Tibial artery (tissue), 4 donors: ENCODE measurements at places on chromosomes 2 and 18.

DNA sequence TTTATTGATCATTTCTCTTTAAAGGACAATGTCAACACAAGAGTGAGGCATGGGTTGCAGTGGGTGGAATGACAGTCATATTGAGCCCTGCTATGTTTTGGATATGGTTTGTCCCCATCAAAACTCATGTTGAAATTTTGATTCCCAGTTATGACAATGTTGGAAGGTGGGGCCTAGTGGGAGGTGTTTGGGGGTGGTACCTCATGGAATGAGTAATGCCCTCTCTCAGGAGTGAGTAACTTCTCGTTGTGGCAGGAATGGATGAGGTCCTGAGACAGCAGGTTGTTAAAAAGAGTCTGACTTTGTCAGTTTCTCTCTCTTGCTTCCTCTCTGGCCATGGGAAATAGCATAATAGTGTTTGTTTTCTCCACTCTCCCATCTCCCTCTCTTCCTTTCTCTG, 345.3 kb downstream of the DCC start:
- no peak for DNase-seq

GRCh38 chr2:168116448-168116847, 130.9 kb downstream of the STK39 start:
- no peak for DNase-seq

DNA sequence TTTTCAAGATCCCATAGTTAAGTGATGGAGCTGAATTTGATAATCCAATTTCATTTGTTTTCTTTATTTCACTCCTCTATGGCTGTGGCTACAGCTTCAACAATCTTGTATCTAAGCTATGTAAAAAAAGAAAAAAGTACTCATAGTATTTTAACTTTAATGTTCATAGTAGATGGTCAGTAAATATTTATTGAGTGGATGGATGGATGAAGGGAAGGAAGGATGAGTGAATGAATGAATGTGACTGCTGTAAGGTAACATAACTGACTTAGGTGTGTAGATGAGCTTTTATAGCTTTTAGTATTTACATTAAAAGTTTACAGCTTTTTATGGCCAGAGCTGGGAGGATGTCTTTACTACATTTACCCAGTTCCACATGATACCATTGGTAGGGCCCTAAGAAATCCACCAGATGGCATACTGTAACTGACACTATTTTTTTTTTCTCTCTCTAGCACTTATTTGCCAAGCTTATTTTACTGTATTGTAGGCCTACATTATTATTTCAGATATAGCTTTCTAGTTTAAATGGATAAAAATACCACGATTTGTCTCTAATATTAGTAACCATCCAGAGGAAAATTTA, 13.4 kb upstream of the HRH4 start:
- no peak for DNase-seq

- DNase-seq, result no peak
These were observed 1.2 kb downstream of the EPB41L3 start for GRCh38 chr18:5542515-5543035.

DNA sequence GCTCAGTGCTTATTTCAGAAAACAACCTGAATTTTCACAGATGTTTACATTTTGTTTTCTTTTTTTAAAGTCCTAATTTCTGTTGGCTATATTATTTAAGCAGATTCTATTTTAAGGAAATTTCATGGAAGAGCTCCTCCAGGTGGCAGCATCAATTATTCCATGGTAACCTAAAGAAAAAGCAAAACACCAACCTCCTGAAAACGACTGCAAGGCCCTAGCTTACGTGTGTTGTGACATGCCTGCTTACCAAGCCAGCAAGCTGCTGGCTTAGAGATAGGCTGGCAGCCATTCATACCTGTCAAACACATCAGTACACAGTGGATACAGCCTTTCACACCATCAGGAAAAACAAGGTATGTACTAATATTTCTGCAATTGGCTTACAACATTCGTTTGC, 64.9 kb downstream of the LPIN2 start:
- DNase-seq, result no peak

DNA sequence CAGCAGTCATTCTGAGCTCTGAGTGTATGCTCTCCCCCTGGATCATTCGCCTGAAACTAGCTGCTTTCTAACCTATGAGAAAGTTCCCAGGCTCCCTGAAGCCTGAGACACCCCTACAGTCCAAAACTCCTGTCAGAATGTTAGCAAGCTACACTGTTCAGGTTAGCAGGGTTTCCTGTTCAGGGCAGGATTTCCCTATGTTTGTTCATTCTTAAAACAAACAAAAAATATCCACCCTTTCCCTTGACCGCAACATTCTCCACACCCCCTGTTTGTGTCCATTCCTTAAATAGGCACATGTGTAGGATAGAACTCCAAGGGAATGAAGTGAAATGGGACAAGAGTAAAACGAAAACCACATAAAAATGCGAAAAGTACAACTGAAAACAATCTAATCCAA, 83.1 kb downstream of the KLF7 start:
- no peak for DNase-seq

GRCh38 chr2:199738727-199739412, 112.1 kb downstream of the FTCDNL1 start:
- no peak for DNase-seq

GRCh38 chr2:178109813-178110212, 2.4 kb upstream of the RBM45 start:
- no peak for DNase-seq

DNA sequence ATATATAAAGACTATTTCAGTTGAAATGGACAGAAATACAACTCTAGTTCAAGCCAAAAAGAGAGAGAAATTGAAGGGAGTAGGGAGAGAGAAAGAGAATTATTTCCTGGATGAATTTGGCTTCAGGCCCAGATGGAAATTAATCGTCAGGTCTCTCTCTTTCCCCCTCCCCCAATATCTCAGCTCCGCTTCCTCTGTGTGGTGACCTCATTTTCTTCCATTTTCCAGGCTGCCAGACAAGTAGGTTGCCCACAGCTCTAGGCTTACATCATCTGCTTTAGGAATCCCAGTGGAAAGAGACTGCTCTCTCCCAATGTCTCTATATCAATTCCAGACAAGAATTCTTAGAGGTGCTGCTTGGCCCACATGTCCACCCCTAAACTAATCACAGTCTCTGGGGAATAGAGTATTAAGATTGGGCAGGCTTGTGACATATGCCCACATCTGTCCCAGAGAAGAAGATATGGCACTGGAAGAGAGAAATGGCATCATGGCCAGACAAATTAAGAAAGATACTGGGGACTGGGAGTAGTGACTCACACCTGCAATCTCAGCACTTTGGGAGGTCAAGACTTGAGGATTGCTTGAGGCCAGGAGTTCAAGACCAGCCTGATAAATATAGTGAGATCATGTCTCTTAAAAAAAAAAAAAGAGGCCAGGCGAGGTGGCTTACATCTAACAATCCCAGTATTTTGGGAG, 37.2 kb upstream of the CFAP36 start:
- no peak for DNase-seq

DNA sequence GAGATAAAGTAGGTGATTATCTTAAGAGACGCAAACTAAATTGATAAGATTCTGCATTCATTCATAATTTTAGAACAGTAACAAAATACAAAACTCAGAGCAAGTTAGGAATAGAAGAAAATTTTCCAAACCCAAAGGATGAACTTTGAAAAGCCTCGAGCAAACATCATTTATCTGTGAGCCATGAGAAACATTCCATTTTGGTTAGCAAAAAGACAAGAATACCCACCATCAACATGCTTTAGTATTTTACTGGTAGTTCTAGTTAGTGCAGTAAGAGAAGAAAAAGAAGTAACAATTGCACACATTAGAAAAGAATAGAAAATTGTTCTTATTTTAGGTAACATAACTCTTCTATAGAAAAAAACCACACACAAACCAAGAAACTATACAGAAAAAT, 291.3 kb upstream of the TCF4 start:
- no peak for DNase-seq

- no peak for DNase-seq
These were observed 110.8 kb downstream of the SETBP1 start for GRCh38 chr18:44791520-44791919.

- no peak for DNase-seq
These were observed 809.2 kb downstream of the ERBB4 start for GRCh38 chr2:211729433-211729832.

GRCh38 chr18:36352384-36352783, 54.9 kb downstream of the FHOD3 start:
- peak; percentile 33 for DNase-seq

- no peak for DNase-seq
These were observed 3.6 kb downstream of the DIS3L2 start for GRCh38 chr2:231965102-231965501.

- DNase-seq, result no peak
These were observed 15.0 kb downstream of the NAB1 start for GRCh38 chr2:190663839-190664238.

GRCh38 chr18:56532176-56532840, 106.1 kb downstream of the TXNL1 start:
- no peak for DNase-seq

DNA sequence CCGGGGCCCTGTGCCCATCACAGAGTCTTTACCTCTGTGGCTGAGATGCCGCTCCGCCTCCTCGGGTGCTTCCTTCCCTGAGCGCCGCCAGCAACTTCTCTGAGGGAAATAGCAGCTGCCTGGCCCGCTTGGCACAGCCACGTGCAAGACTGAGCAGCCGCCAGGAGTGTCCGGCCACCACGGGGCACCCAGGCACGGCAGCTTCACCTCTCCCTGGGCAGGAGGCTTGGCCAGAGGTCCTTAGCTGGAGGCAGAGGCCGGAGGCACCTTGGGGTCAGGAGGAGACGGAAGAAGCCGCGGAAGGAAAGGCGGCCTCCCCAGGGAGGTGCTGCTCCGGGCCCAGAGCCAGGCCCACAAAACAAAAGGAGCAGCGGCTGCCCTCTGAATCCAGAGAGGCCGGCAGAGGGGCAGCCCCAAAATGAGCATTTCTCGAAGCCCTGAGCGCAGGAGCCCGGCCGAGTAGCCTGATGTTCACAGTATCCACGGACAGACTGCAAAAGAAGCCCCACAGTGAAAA, 6.0 kb upstream of the LIMS2 start:
- peak; percentile 21 for DNase-seq

DNA sequence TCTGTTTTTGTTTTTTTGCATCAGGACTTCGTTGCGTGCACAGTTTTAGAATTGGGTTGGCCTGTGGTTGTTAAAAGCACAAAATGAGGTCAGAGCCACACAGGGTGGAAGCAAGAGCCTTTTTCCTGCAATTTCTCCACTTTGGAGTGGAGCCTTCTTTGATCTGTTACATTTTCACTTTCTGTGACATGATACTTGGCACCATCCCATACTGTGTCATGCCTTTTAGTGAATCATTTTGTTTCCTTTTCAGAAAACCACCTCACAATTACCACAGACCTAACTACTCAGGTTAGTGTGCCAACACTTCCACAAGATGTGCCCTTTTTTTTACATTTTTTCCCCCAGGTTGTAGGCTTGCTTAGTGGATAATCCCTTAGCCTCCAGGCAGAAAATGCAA, 32.5 kb downstream of the MERTK start:
- DNase-seq, result no peak

DNA sequence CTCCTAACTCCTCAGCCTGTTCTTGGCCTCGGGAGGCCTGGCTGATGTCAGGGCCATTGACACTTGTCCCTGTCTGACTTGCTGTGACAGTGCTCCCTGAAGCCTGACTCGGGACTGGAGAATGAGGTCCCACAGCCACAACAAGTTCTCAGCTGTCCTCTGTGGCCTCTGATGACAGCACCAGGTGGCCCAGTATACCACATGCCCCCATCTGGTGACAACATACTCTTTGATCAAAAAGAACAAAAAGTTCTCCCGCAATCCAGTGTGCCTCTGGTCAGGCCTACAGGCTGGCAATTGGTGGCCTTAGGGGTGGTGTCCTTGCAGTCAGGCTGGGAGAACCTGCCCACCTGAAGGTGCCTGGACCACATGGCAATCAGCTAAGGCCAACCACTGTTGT, 102.6 kb downstream of the SEPTIN10 start:
- DNase-seq, result no peak

- no peak for DNase-seq
These were observed 776 bp downstream of the TBR1 start for GRCh38 chr2:161416708-161417437.

- DNase-seq, result no peak
These were observed 885.6 kb upstream of the VRK2 start for GRCh38 chr2:57160976-57161375.

DNA sequence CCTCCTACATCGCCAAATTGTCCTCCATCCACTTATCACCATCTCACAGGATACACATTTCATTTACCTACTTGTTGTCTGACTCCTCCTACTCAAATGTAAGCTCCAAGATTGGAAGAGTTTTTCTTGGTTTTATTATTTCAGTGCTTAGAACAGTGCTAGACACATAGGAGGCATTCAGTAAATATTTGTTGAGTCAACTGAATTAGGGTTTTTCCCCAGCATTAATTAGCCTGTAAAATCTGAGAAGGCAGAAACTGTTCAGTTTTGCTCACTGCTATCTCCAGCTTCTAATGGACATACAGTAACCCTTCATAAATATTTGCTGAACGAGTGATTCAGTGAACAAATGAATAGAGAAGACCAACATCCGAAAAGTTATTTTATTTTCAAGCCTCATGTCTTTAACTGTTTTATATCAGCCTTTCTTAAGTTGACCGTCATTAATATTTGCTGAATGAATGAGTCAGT, 800 bp downstream of the TTC21B start:
- DNase-seq, result no peak

DNA sequence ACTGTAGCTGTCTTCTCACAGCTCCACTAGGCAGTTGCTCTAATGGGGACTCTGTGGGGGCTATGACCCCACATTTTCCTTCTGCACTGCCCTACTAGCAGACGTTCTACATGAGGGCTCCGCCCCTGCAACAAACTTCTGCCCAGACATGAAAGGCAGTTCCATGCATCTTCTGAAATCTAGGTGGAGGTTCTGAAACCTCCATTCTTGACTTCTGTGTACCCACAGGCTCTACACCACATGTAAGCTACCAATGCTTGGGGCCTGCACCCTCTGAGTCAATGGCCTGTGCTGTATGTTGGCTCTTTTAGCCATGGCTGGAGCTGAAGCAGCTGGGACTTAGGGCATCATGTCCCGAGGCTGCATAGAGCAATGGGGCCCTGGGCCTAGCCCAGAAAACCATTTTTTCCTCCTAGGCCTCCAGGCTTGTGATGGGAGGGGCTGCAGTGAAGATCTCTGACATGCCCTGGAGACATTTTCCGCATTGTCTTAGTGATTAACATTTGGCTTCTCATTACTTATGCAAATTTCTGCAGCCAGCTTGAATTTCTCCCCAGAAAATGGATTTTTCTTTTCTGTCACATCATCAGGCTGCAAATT, 123.0 kb downstream of the MYCN start:
- DNase-seq, result no peak

DNA sequence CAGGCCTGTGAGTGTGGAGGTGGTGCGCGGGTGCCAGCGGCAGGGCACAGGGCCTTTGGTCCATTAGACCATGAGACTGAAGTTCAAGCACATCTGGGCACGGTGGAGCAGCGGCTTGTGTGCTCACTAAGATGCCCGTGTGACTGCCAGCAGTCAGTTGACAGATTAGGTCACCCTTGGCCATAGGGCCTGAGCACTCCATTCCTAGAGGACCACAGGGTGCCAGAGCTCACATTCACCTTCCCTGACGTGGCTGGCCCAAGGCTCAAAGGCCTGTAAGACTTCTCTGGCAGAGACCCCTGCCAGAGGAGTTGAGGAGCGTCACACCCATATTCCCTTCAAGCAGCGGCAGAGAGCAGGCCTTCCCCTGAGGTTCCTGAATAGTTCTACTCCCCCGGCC, 650 bp downstream of the LHCGR start:
- DNase-seq, result no peak
